ENCODE measurements at places on chromosomes 7 and 10.

DNA sequence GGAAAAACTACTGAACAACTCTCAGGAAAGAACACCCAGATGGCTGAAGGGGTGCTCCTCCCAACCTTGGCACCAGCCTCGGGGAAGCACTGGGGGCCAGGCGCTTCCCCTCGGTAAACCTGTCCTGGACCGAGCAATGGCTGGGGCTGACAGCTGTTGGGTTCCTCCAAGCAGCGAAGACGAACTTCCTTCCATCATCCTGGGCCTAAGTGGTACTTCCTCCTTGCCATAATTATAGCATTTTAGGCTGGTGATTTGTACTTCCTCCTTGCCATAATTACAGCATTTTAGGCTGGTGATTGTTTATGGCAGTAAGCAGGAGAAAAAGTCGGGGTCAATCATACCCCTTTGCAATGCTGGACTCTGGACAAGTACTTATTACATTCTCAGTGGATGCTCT is 69.3 kb downstream of the MYOF start:
- peak overlapping the region; percentile 34 for H3K27ac ChIP-seq
- no peak overlapping the region for H3K4me3 ChIP-seq
- peaks cover 14% of the 10 kb centered on the region for H3K4me1 ChIP-seq

- no peak overlapping the region for H3K4me3 ChIP-seq
- H3K27me3 ChIP-seq: no peaks in the 10 kb centered on the region
Measured at GRCh38 chr7:154997840-154998370, 5.0 kb downstream of the PAXIP1 start.

DNA sequence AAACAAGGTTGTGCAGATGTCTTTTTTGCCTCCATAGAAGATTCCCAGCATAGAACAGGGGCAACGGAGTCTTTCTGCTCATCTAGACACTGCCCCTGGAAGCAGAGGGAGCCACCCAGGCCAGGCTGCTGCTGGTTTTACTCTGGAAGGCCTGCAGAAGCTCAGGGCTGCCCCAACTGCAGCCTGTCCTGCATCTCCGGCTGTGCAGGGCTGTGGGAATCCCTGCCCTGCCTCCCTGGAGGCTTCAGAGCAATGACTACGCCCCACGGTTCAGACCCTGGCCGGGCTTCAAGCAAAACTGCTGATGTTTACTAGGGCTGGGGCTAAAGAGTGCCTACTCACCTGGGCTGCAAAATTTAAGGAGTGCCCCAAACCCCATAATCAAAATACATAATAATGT is 43.9 kb downstream of the GHRHR start:
- H3K4me1 ChIP-seq: no peaks in the 10 kb centered on the region
- H3K4me3 ChIP-seq: no peak overlapping the region
- peak; percentile 18 for ATAC-seq
- no peaks in the 10 kb centered on the region for H3K36me3 ChIP-seq

GRCh38 chr10:3516234-3516922 is 268.6 kb downstream of the KLF6 start:
- no peak overlapping the region for H3K27ac ChIP-seq
- no peaks in the 10 kb centered on the region for H3K27me3 ChIP-seq

Data from stimulated activated memory B cell treated with anti-CD40 and anti-IgM and Interleukin-4, amounts not matched to agents 10 μg/mL and 1 μg/mL and 100 μg/mL, for 72 hours (primary cell).